Epithelial cell of prostate (primary cell): ENCODE measurements at places on chromosomes 1 and 21.

GRCh38 chr1:25781130-25781433 is 18.9 kb upstream of the SELENON start:
- no peak for DNase-seq

GRCh38 chr1:188499690-188500089 is 1670.9 kb downstream of the PLA2G4A start:
- DNase-seq = no peak

GRCh38 chr21:20016435-20017005 is 981.7 kb upstream of the NCAM2 start:
- no peak for DNase-seq

DNA sequence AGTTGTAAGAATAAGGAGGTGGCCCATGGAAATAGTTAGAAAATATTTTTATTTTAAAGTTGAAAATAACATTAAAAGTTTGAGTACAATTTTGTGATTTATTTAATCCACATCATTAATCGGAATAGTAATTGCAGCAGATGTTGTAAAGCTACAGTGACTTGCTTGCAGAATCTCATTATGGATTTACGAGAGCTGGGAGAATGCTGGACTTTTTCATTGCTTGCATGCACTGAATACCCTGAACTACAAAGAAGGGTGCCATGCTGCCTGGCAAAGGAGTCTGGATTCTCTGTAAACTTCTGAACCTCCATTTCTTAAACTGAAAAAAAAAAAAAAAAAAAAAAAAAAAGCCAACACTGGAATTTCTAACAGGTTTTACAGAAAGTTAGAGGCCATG is 26.5 kb downstream of the WDR64 start:
- no peak for DNase-seq

DNA sequence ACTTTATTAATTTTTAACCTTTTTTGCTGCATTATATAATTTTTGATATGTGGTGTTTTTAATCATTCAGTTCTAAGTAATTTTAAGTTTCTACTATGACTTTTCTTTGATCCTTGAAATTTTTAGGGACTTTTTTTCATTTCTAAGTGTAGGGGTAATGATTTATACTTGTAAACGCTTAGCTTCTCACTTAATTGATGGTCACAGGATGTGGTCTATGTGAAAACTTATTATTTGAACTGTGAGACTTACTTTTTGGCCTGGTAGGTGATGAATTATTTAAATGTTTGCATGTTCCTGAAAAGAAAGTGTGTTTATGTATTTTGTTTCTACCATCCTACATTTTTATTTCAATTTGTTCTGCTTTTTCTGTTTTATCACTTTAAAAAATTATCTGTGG is 17.2 kb downstream of the ALPL start:
- DNase-seq = no peak

DNA sequence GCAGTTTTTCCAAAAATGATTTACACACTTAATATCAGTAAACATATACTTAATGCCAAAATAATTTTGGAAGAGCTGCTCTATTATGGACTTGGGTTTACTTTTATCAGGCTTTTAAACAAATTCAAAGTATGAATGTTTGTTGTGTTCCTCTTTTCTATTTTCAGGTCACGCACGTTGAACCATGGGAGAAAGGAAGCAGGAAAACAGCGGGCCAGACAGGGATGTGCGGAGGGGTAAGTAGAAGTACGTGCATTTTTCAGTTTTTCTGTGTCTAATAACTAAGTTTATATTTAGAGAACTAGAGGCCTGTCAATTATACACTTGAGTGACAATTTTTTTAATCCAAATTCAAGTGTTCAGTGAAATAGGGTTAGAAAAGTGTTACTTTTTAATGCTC is 3.4 kb downstream of the PRPF38B start:
- DNase-seq = no peak

GRCh38 chr1:209406168-209406567 is 177.3 kb upstream of the CAMK1G start:
- DNase-seq = no peak

GRCh38 chr1:21857142-21857839 is 45.2 kb downstream of the LDLRAD2 start:
- DNase-seq = no peak

GRCh38 chr1:207423560-207424292 is 30.4 kb upstream of the CR2 start:
- no peak for DNase-seq

GRCh38 chr1:3261007-3261968 is 192.3 kb downstream of the PRDM16 start:
- no peak for DNase-seq

- peak; percentile 81 for DNase-seq
Measured at GRCh38 chr1:174815036-174815435, 184.7 kb upstream of the CACYBP start.

DNA sequence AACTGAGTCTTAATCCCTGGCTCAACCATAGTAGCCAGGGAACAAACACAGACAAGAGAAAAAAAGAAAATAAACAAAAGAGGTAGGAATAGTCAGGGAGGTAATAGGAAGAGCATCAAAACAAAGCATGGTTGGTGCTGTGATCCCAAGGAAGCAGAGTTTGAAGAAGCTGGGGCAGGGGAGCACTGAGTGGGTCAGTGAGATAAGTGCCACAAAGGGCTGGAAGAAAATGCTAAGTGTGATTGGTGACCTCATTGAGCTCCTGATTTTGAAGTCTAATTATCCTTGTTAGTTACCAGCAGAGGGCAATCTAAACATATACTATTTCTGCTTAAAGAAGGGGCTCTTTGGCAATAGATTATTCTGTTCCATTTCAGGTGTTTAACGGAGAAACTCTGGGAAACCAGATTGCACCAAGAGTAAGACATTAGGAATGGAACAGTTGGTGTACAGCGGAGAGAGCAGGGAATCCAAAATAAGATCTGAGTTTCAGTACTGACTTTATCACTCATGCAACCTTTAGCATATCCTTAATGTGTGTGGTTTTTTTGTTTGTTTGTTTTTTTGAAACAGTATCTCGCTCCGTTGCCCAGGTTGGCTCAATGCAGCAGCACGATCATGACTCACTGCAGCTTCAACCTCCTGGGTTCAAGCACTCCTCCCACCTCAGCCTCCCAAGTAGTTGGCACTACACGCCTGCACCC is 30.7 kb upstream of the KIAA1614 start:
- no peak for DNase-seq

DNA sequence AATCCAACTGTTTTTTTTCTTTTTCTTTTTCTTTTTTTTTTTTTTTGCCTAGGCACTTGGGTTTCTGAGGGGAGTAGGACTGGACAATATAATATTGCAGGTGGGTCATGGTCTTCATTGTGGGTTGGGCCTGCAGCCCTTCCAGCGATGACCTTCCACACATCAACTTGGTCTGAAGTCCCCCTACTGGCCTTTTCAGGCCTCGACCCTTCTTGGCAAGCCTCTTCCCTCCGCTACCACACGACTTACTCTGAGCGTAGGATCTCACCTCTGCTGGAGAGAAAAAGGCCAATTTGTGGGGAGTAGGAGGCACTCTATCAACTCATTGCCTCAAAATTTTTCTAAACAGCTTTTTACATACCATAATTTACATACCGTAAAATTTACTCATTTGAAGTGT is 51.1 kb upstream of the GRIK3 start:
- DNase-seq = no peak
